ELF-1 (cell line): ENCODE measurements at places on chromosomes 6 and 20.

DNA sequence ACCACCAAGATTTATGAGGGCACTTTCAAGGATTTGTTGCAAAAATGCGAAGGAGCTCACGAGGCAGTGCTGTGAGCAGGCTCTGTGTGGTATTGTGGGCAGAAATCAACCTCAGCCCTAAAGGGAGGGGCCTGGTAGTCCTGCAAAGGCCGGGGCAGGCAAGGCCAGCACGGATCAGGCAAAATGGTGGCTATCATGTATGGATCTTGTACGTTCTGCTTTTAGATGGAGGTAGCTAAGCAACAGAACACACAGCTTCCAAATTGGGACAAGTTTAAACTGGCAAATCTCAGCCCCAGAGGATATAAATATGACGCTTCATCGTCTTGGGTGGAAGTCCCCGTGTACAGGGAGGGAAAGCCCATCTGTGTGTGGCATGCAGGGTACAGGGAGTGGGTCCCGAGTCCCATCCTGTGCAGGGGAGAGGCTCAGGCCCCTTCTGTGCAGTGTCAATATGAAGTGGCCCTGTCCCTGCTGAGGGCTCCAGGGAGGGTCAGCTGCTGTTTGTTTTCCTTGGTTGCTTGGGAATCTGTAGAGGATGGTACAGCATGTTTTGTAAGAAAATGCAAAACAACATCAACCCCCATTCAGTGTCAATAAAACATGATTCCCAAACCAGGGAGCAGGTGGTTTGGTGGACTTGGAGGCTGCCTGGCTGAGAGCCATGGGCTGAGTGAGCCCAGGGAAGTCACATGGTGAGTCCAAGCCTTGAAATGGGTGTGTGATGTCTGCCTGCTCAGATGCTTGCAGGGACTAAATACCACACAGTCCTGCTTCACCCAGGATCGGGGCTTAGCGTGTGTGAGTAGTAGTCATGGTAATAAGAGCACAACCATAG, 113.0 kb downstream of the SYCP2 start:
- DNase-seq: no peak

GRCh38 chr20:22914291-22914690, 120.8 kb upstream of the SSTR4 start:
- DNase-seq: no peak

DNA sequence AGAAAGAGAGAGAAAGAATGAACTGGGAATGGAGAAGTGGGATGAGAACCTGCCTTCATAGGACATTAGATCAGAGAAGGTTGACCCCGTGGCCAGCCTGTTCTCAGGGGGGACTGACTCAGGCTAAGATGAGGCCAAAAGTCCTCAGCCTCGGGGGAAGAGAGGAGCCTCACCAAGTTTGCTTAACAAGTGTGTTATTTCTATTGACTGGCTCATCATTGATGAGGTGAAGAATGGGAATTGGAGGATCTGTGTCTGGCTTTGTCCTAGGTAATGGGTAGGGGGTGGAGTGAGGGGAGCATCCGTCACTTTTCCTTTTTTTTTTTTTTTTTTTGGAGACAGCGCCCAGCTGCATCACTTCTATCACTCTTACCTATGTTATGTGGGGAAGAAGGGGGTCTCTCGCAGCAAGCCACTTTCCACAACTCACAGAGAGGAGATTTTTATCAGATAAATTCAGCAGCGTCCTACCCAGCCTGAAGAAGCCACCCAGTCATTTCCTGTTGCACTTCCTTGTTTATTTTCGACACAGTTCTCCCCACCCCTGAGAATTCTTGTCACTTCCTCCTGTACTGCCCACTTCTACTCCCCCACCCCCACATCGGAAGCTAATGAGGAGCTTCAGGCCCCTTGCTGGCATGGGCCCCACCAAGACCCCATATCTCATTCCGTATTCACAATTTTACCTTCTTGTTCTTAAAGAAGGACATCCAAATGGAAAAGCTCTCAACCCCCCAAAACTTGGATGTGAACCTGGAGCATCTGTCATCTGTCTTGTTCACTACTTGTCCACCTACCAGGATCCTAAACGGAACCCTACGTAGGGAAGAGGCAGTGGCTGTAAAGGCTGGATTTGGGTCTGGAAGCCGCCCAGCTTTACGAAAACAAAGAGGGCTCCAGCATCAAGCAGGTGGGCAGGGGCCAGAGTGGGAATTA, 2.8 kb upstream of the RNASET2 start:
- DNase-seq: no peak

DNA sequence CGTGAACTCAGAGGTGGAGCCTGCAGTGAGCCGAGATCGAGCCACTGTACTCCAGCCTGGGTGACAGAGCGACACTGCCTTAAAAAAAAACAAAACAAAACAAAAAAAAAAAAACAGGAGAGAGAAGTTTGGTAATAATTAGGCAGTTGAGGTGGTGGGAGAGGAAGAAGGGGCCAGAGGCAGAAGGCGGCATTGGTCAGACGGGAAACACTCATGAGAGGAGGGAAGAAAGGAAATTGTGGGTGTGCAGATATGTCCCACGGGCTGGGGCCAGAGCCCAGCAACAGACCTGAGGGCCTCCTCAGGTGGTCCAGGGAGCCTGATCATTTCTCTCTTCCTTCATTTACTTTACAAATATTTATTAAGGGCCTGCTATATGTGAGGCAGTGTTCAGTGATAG, 20.0 kb downstream of the SULF2 start:
- no peak for DNase-seq

DNA sequence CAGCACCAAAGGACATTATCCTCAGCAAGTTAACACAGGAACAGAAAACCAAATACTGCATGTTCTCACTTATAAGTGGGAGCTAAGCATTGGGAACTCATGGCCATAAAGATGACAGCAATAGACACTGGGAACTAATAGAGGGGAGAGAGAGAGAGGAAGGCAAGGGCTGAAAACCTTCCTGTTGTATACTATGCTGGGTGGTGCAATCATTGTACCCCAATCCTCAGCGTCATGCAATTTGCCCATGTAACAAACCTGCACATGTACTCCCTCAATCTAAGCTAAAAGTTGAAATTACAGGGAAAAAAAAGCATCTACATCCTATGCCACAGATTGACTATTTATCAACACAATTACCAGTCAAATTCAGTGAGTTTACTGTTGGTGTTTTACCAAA, 20.0 kb upstream of the VNN1 start:
- DNase-seq: no peak

- no peak for DNase-seq
Measured at GRCh38 chr20:63091901-63092659, 85.3 kb upstream of the BHLHE23 start.

DNA sequence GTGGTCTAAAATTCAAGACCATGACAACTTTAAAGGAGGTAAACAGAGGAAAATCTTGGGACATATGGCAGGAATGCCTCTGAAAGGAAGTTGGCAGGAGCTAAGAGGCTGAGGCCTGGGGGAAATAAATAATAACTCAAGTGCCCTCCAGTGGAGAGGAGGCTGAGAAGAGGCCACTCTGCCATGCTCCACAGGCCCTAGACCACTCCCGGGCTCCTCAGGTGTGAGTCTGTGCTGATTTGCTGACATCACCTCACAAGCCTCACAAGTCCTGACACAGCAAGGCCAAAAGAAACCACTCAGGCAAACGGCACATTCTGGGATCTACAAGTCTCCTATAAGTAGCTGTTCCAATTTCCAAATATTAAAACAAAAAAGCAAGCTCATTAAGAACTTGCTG, 91.0 kb upstream of the RIPOR2 start:
- DNase-seq: no peak

- no peak for DNase-seq
Measured at GRCh38 chr6:56477241-56477640, 165.4 kb downstream of the DST start.

DNA sequence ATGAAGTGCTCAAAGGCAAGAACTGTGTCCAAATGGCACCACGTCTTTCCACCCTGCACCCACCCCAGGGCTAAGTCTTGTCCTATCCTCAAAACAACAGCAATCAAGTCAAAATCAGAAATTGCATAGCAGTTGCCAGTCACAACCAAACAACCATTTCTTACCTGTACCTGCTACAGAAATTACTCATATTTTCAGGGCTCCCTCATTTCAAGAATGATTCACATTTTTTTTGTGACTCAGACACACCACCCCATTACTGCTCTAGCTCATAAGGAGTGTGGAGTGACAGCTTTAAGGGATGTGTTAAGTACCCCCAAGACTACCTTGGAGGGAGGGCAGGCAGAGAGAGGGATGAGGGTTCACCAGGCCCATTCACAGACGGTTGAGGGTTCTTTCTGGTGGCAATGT, 111.7 kb downstream of the TRERF1 start:
- DNase-seq: no peak

- DNase-seq: peak; percentile 87
Measured at GRCh38 chr6:79868098-79868722, 79.1 kb downstream of the ELOVL4 start.

- DNase-seq: no peak
Measured at GRCh38 chr20:2637246-2637645, 15.2 kb upstream of the NOP56 start.

DNA sequence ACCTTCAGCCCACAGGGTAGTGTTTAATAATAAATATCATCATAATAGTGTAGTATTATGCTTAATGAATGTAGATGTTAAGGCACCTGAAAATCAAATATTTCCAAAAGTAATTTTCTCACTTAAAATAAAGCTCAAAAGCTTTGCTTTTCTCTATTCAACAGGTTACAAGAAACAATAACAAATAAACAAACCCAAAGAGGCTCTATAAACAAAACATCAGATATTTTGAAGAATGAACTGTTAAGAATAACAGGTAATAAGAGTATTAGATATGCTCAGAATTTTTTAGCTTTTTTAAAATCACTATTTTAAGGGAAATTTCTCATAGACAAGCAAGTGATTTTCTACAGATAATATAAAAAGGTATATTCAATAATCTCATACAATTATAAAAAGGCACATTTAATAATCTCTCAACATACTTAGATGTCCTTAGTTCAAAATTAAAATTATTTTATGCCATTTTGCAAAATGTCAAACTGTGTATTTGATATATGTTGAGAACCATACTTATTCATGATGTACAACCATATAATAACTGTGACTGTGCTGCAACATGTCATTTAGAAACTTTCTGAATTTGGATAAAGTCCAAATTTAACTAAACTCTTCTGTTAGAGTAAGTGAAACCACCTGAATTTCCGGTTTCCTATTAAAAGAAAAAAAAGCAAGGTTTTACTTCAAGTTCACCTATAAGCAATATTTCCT, 35.8 kb downstream of the PHIP start:
- DNase-seq: no peak

- no peak for DNase-seq
Measured at GRCh38 chr20:32991792-32992641, 12.2 kb downstream of the SUN5 start.

GRCh38 chr6:46637145-46637544, 15.5 kb downstream of the CYP39A1 start:
- no peak for DNase-seq

DNA sequence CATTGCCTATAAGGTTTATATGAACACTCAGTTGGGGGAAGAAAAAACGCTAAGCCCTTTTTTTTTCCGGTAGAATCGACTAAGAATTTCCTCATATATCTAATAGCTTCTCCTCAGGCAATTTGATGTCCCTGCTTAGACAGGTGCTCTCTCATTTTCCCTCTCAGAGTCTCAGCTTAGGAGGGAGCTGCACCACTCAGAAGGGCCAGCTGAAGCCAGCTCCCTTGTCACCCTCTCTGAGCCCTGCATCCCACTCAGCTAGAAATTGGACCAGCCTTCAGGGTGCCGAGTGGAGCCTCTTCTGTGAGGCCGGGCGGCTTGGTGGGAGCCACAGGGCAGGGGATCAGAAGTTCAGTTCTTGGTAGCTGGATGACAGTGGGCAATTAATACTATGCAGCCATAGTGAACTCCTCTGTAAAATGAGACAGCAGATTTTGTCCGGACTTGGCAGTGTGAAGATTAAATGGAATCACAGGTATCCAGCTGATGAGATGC, 368.5 kb downstream of the MAFB start:
- DNase-seq: no peak

DNA sequence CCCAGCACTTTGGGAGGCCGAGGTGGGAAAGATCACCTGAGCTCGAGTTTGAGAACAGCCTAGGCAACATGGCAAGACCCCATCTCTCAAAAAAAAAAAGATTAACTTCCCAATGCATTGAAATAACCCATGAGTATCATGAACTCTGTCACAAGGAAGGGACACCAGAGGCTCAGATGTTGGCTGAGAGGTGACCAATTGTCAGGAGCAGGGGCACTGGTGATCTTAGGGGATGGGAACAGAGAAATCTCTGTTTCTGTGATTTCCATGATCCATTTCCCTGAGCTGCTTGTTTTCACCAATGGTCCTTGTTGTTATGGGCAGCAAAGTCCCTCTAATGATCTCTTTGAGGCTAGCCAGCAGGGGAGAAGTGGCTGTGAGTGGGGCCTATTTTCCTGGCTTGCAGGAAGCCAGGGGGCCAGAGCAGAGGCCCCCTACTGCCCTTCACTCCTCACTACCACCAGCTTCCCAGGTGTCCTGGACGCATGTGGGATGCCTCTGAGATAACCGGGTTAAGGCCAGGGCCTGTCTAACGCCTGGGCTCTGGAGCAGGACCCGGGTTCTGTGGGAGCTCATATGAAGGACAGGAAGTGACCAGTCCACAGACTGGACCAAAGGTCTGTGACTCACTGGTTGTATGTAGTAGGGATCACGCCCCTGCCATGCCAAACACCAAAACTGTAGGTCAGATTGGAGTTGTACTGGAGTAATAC, 54.4 kb downstream of the PCNA start:
- DNase-seq: peak; percentile 20

DNA sequence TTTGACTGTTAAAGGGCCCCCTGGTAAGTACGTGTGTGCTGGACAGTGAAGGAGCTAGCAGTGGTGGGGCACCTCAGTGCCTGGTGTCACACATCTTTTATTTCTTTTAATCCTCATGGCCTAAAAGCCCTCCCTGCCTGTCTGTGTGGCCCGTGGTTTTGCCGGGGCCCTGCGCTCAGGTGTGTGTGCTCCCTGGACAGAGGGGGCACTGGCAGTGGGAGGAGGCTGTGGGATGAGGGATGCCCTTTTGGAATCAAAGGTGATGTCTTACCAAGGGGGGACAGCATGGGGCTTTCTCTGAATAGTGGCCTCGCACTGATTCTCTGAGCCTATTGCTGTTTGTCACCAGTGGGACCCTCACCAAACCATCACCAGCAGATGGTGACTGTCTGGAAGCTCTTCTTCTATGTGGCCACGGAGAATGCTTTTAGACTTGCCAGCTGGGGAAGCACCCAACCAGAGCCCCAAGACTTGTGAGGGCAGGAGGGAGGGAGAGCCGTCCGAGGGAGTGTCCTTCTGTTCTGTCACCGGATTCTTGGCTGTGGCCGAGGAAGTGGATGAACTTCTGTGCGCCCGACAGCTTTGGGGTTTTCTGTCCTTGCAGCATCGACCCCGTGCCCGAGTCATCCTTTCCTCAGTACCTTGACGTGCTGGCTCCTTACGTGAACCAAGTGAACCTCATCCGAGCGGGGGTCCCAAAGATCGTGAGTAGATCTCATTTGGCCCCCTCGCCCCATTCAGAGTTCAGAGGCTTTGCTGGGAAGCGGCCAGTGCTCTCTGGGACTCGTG, 18.1 kb downstream of the PNLDC1 start:
- no peak for DNase-seq
